Urinary bladder (tissue), 4 donors: ENCODE measurements at places on chromosomes 11 and 22. TPM values are rescaled to one million over a fixed set of nuclear protein-coding genes. Genes with fewer than 3 reads are reported as not detected.

Gene MAPK11
- 4.1 TPM for total RNA-seq

Gene PHOX2A
- 0.90 TPM for total RNA-seq

Gene OR5L1
- not detected for total RNA-seq

Gene TMEM223
- total RNA-seq, result 16.7 TPM

DNA sequence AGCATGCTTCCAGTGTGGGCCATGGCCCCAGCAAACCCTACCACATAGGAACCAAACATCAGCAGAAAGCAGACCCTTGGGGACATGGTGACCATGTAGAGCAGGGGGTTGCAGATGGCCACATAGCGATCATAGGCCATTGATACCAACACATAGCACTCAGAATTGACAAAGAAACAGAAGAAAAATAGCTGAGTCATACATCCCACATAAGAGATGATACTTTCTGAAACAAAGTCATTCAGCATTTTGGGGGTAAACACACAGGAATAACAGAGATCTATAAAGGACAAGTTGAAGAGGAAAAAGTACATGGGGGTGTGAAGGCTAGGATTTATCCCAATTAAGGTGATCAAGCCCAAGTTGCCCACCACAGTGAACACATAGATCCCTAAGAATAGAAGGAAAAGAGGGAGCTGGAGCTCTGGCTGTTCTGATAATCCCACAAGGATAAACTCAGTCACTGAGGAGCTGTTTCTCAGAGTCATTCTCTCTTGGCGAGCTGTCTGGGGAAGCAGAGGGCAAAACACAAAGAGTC is at the start of gene OR8B4:
Gene OR8B4 (minus strand): TSS at position 488 of the 538 bp plus-strand sequence. CDS start 0 bp downstream, at position 488.
- DNase-seq, result no peak
